ENCODE measurements at places on chromosomes 1 and 21. TPM values are rescaled to one million over a fixed set of nuclear protein-coding genes. Genes with fewer than 3 reads are reported as not detected.

Gene DSCAM
- total RNA-seq: 0.33 TPM

Gene TFF2
- 15.5 TPM for total RNA-seq

Gene STX12
- total RNA-seq: 73.2 TPM

Gene PKN2
- 55.1 TPM for total RNA-seq

Gene MMP23B
- 73.4 TPM for total RNA-seq
